ENCODE measurements at places on chromosomes 7 and 10. TPM values are rescaled to one million over a fixed set of nuclear protein-coding genes. Genes with fewer than 3 reads are reported as not detected.

The ATOH7 gene
- not detected for polyA plus RNA-seq

DNA sequence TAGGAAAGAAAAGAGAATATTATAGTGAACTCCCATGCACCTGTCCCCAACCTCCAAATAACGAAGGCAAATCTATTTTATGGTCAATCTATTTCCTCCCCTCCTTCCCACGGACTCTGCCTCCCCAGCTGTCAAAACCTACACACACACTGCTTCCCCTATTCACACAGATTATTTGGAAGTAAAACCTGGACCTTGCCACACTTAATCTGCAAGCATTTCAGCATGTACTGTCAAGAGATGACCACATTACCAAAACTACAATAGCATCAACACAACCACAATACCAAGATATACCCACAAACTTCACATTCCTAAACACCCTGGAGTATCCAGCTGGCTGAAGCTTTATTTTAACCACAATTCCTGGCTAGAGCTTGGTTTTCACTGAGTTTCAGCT is 27.8 kb upstream of the KCNK18 start:
- no peak for DNase-seq

DNA sequence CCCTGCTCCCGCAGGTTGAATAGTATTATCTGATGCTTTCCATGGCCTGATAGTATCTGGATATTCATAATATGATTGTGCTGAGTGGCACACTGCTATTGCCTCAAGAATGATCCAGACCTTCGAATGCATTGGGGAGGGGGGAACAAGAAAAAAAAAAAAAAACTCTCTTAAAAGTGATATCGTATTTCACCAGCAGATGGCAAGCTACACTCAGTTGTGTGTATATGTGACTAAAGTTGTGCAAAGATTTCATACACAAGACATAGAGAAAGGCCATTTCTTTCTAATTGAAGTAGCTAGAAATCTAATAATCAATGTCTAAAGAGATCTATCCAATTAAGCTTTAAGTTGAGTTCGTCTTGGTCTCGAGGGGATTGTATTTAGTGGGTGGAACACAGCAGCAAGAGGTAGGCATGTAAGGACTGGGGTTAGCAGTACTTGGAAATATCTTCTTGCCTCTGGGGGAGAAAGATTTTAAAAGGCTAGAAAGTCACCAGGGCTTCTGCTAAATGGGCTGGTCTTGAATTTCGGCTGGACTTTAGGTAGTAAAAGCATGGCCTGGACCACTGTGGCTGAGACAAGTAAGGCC is 15.3 kb downstream of the SFRP4 start:
- peak; percentile 11 for DNase-seq

DNA sequence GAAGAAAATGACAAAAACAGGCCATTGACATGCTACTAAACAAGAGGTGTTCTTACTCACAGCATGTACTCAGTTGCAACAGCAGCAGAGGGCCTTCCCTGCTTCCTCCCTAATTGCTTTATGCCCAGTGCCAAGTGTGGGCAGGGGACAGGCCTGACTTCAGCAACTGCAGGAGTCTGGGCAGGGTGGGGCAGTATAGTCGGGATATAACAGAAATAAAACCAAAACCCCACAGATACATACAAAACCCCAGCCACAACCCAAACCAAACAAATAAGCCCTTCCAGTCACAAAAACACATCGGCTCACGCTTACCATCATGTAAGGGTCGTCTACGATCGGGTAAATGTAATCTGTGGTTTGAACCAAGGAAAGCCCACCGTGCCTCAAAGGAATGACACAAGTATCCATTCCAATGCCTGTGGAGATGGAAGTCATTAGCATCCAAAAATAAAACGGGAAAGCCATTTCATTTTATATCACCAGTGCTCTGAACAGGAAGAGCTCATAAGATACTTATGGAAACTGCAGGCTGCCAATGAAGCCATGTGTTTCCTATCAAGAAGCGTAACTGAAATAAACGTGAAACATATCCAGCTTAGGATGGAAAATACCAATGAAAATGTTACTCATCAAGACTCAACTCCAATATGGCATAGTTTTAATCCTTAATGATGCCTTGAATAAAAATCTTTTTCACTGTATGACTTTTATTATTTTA is 9.5 kb downstream of the SEPHS1 start:
- no peak for DNase-seq

- DNase-seq, result no peak
Observed at GRCh38 chr7:38177621-38178003, 433 bp upstream of the STARD3NL start.

- no peak for DNase-seq
Observed at GRCh38 chr10:69075431-69075830, 12.5 kb upstream of the SRGN start.

- DNase-seq, result no peak
Observed at GRCh38 chr7:138891446-138891810, 89.8 kb downstream of the KIAA1549 start.

Measured in CD14-positive monocyte (primary cell).